Thyroid gland (tissue), 4 donors: ENCODE measurements at places on chromosomes 2 and 18.

GRCh38 chr2:159129824-159130223 is 156.7 kb downstream of the WDSUB1 start:
- H3K4me1 ChIP-seq = peaks cover 38% of the 10 kb centered on the region
- no peak overlapping the region for H3K4me3 ChIP-seq
- H3K36me3 ChIP-seq = no peaks in the 10 kb centered on the region
- no peaks in the 10 kb centered on the region for H3K27me3 ChIP-seq
- no peak overlapping the region for H3K27ac ChIP-seq

GRCh38 chr18:30088238-30089015 is 954.1 kb downstream of the DSC3 start:
- H3K36me3 ChIP-seq = no peaks in the 10 kb centered on the region
- no peak overlapping the region for H3K27ac ChIP-seq
- H3K4me3 ChIP-seq = no peak overlapping the region
- no peaks in the 10 kb centered on the region for H3K4me1 ChIP-seq
- H3K27me3 ChIP-seq = no peaks in the 10 kb centered on the region
- no peak for DNase-seq

GRCh38 chr2:12047761-12048160 is 301.3 kb downstream of the LPIN1 start:
- DNase-seq = no peak
- no peaks in the 10 kb centered on the region for H3K4me1 ChIP-seq
- H3K27me3 ChIP-seq = no peaks in the 10 kb centered on the region

GRCh38 chr2:231449503-231450054 is 14.7 kb downstream of the NCL start:
- H3K27ac ChIP-seq = no peak overlapping the region
- H3K4me3 ChIP-seq = no peak overlapping the region
- DNase-seq = no peak
- peaks cover 11% of the 10 kb centered on the region for H3K36me3 ChIP-seq
- no peaks in the 10 kb centered on the region for H3K27me3 ChIP-seq
- H3K4me1 ChIP-seq = no peaks in the 10 kb centered on the region

GRCh38 chr2:203730076-203730729 is 23.8 kb downstream of the CD28 start:
- H3K27ac ChIP-seq = no peak overlapping the region
- no peaks in the 10 kb centered on the region for H3K36me3 ChIP-seq
- no peaks in the 10 kb centered on the region for H3K4me1 ChIP-seq
- H3K27me3 ChIP-seq = no peaks in the 10 kb centered on the region

DNA sequence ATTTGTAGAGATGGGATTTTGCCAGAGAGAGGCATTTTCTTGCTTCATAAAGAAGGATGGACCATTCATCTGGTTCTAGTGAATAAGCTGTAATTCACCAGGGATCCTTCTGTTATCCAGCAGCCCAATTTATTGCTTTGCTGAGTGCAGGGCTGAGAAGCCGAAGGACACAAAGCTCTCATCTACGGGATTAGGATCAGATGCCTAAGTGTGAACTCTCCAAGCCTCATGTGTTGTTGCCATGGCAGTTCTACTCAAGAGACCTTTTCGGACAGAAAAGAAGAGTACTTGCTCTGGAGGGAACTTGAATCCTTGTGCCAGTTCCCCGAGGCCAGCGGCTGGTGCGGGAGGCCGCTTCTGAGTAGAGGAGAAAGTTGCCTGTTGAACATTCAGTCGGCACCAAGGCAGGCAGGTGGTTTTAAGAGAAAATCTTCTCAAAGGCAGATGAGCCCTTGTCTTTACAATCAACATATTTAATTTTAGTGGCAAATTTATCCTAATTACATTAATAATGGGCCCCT is 38.4 kb upstream of the MBP start:
- peaks cover 30% of the 10 kb centered on the region for H3K4me1 ChIP-seq
- H3K27me3 ChIP-seq = no peaks in the 10 kb centered on the region
- peak; percentile 62 for DNase-seq
- H3K36me3 ChIP-seq = no peaks in the 10 kb centered on the region
- no peak overlapping the region for H3K4me3 ChIP-seq

- H3K36me3 ChIP-seq = no peaks in the 10 kb centered on the region
- DNase-seq = peak; percentile 85
- H3K27ac ChIP-seq = peak overlapping the region; percentile 88
- H3K4me3 ChIP-seq = no peak overlapping the region
- H3K27me3 ChIP-seq = no peaks in the 10 kb centered on the region
Measured at GRCh38 chr18:48393776-48394175, 15.4 kb downstream of the ZBTB7C start.

GRCh38 chr2:134232461-134232860 is 21.4 kb upstream of the MGAT5 start:
- H3K4me3 ChIP-seq = no peak overlapping the region
- no peaks in the 10 kb centered on the region for H3K27me3 ChIP-seq
- H3K27ac ChIP-seq = no peak overlapping the region
- no peaks in the 10 kb centered on the region for H3K36me3 ChIP-seq
- H3K4me1 ChIP-seq = peaks cover 17% of the 10 kb centered on the region

DNA sequence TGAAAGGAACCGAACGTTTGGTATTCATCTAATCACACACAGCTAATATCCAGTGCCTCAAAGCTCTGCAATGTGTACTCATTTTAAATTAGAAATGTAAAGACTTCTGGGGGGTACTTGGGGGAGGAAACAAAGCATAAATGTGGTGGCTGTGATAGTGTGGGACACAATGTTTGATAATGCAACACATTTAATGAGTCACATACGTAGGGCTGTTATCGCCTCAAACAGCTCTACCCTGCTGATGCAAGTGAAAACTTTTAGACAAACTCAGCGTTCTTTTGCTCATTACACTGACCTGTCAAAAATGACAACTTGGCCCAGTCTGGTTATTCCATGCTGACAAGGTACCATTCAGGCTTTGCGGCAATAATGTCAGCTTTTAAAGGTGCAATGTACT is 1227.1 kb upstream of the CELF4 start:
- no peaks in the 10 kb centered on the region for H3K36me3 ChIP-seq
- H3K4me1 ChIP-seq = no peaks in the 10 kb centered on the region
- H3K4me3 ChIP-seq = no peak overlapping the region
- no peaks in the 10 kb centered on the region for H3K27me3 ChIP-seq
- DNase-seq = no peak

- no peak overlapping the region for H3K4me3 ChIP-seq
- no peaks in the 10 kb centered on the region for H3K4me1 ChIP-seq
- H3K36me3 ChIP-seq = peaks cover 18% of the 10 kb centered on the region
- DNase-seq = no peak
Measured at GRCh38 chr2:207078186-207078798, 87.5 kb downstream of the KLF7 start.

GRCh38 chr2:237118025-237118424 is 32.3 kb downstream of the COPS8 start:
- H3K4me3 ChIP-seq = no peak overlapping the region
- no peak for DNase-seq
- H3K27ac ChIP-seq = no peak overlapping the region
- no peaks in the 10 kb centered on the region for H3K4me1 ChIP-seq
- H3K27me3 ChIP-seq = no peaks in the 10 kb centered on the region
- H3K36me3 ChIP-seq = no peaks in the 10 kb centered on the region

GRCh38 chr2:65031341-65032018 is 24.7 kb upstream of the CEP68 start:
- H3K27me3 ChIP-seq = no peaks in the 10 kb centered on the region
- no peak overlapping the region for H3K27ac ChIP-seq
- no peak overlapping the region for H3K4me3 ChIP-seq
- DNase-seq = no peak
- no peaks in the 10 kb centered on the region for H3K4me1 ChIP-seq
- no peaks in the 10 kb centered on the region for H3K36me3 ChIP-seq

- no peaks in the 10 kb centered on the region for H3K27me3 ChIP-seq
- H3K27ac ChIP-seq = no peak overlapping the region
- DNase-seq = no peak
- H3K36me3 ChIP-seq = no peaks in the 10 kb centered on the region
- no peak overlapping the region for H3K4me3 ChIP-seq
Measured at GRCh38 chr2:14517731-14518130, 114.8 kb upstream of the LRATD1 start.

DNA sequence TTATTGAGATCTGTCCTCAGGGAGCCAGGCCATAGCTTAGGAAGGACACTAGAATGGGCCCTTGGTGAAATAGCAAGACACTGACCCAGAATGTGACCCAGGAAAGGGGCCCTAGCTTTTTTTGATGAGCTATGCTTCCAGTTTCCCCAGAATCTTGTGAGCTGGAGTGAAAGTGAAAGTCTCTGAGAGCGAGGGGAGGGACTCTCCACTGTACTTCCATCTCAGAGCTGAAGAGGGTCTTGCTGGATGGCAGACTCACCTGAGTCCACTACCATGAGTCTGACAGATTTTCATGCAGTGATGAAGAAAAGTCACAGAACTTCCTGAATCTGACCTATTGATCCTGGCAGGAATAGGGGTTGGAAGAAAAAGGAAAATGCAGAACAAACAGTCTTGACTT is 3.1 kb downstream of the ARHGAP25 start:
- no peaks in the 10 kb centered on the region for H3K36me3 ChIP-seq
- no peaks in the 10 kb centered on the region for H3K4me1 ChIP-seq

DNA sequence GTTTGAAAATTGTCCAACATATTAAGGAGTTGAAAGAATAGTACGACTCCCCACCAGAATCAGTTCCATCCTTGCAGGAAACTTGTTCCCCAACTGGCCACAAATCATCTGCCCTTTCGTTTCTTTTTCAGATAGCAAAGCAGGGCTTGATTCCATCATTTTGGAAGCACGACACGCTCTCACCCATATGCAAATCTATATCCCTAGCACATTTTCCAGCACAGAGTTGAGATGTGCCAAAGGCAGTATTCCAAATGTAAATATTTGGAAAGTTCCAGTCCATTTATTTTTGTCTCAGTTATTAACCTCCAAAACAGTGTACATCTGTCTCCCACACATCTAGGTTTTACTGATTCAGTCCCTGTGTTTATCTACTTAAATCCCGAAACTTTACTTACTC is 128.8 kb upstream of the BCL2L11 start:
- H3K4me3 ChIP-seq = no peak overlapping the region
- H3K4me1 ChIP-seq = peaks cover 18% of the 10 kb centered on the region
- DNase-seq = no peak
- no peaks in the 10 kb centered on the region for H3K36me3 ChIP-seq

DNA sequence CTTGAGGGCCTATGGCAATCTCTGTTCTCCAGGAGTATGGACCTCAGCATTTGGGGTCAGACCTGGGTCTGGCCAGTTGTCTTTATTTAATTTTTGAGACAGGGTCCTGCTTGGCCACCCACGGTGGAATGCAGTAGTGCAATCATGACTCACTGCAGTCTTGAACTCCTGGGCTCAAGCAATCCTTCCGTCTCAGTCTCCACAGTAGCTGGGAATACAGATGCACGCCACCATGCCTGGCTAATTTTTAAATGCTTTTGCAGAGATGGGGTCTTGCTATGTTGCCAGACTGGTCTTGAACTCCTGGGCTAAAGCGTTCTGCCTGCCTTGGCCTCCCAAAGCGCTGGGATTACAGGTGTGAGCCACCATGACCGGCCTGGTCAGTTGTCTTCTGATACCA is 46.4 kb upstream of the INHBB start:
- no peaks in the 10 kb centered on the region for H3K27me3 ChIP-seq
- H3K27ac ChIP-seq = no peak overlapping the region
- DNase-seq = no peak
- H3K36me3 ChIP-seq = no peaks in the 10 kb centered on the region

- H3K27ac ChIP-seq = no peak overlapping the region
- no peaks in the 10 kb centered on the region for H3K27me3 ChIP-seq
- H3K4me1 ChIP-seq = peaks cover 19% of the 10 kb centered on the region
- H3K4me3 ChIP-seq = no peak overlapping the region
- DNase-seq = no peak
Measured at GRCh38 chr18:37361335-37362157, 204.1 kb downstream of the CELF4 start.

GRCh38 chr2:27754138-27754588 is 17.4 kb upstream of the MRPL33 start:
- peak; percentile 55 for DNase-seq
- H3K4me1 ChIP-seq = no peaks in the 10 kb centered on the region
- H3K36me3 ChIP-seq = no peaks in the 10 kb centered on the region
- H3K27ac ChIP-seq = no peak overlapping the region
- H3K4me3 ChIP-seq = no peak overlapping the region
- no peaks in the 10 kb centered on the region for H3K27me3 ChIP-seq

- no peaks in the 10 kb centered on the region for H3K27me3 ChIP-seq
- no peak for DNase-seq
- no peak overlapping the region for H3K27ac ChIP-seq
- H3K4me1 ChIP-seq = no peaks in the 10 kb centered on the region
Measured at GRCh38 chr2:68519236-68519635, 51.9 kb downstream of the APLF start.

DNA sequence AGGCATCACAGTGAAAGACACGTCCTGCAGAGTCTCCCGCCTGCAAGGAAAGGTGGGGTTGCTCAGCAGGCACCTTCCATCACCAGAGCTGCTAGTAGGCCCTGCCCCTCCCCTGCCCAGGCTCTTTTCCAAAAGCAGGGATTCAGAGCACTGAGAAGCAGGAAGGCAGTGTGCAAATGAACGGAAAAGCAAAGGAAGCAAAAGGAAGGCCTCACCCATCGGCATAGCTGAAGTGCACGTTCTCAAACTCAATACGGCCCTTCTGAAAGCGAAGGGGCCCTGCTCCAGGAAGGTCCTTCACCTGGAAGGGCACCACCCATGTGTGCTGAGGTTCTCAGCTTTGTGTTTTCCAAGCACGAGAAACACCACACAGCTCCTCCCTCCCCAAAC is 5.7 kb downstream of the ABCB6 start:
- no peak for DNase-seq
- H3K27me3 ChIP-seq = no peaks in the 10 kb centered on the region
- no peak overlapping the region for H3K27ac ChIP-seq

DNA sequence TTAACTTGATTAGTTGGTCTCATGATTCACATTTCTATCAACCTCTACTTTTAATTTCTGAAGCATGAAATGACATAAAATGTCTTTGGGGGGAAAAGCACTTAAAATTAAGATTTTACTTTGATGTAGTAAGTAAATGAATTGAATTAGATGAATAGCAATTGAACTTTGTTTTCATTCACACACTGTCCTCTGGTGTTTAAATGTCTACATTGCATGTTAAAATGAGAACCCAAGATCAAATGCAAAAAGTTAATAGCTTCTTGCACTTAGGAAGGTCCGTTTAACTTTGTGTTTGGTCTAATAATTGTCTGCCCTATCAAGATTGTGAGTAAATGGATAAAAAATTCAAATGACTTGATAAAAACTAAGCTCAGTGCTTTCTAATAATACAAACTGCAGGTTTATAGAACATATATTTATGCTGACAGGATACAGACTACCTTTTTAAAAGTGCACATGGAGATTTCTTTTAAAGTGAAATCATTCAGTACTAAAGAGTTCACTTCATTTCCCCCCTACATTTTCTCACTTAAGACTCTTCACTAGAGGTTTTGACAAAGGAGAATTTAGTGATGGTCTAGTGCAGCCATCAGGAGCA is 156.2 kb upstream of the NABP1 start:
- no peaks in the 10 kb centered on the region for H3K27me3 ChIP-seq
- DNase-seq = no peak
- no peaks in the 10 kb centered on the region for H3K36me3 ChIP-seq
- H3K27ac ChIP-seq = no peak overlapping the region
- no peaks in the 10 kb centered on the region for H3K4me1 ChIP-seq
- no peak overlapping the region for H3K4me3 ChIP-seq

DNA sequence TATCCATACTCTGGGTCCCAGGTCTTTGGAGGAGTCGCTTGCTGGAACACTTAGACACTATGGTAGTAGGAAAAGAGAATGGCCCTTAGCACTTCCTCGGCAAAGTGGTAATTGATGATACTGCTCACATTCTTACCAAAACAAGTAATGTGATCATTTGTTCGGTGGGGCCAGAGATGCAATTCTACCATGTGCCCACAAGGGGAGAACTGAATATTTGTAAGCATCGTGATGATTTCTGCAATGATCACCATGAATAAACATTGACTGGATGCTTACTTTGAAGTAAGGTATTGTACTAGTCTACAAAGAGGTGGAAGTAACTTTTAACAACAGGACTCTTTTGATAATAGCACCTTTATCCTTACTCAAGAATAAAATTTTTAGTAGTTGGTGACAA is 109.7 kb downstream of the CD8B2 start:
- H3K4me1 ChIP-seq = no peaks in the 10 kb centered on the region
- H3K4me3 ChIP-seq = no peak overlapping the region
- H3K27me3 ChIP-seq = no peaks in the 10 kb centered on the region
- no peaks in the 10 kb centered on the region for H3K36me3 ChIP-seq
